Forelimb muscle (tissue), 1 donor: ENCODE measurements at places on chromosomes 2 and 18. TPM values are rescaled to one million over a fixed set of nuclear protein-coding genes. Genes with fewer than 3 reads are reported as not detected.

DNA sequence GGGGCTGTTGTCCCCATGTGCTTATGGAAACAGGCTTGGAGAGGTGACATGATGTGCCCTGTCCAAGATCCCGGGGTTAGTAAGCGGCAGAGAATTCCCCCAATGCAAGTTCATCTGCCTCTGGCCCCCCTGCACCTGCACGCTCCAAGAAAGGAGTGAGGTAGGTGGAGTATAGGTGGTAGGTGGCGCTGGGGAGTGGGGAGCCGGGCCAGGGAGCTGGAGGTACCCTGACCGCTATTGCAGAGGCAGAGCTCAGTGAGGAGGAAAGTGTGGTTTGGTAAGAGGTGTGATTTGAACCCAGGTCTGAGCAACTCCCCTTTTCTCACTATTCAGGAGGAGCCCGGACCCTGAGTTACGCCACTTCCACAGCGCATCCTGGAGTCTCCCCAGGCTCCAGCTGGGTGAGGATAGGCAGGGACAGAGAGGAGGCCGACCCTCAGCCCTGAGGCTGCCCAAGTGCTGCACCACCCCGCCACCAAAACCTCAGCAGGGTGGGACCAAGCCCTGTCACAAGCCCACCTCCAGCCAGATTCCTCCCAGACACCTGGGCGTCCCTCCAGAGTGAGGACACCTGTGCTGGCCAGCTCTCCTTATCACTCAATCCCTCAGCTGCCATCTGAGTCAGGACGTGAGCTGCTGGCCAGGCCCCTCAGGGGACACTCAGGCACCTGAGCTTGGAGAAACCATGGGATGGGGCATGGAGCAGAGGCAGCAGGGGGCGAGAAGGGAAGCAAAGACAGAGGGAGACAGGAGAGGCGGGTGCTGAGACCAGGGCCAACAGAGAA is 5.6 kb downstream of the HAAO start:
- DNase-seq = no peak

DNA sequence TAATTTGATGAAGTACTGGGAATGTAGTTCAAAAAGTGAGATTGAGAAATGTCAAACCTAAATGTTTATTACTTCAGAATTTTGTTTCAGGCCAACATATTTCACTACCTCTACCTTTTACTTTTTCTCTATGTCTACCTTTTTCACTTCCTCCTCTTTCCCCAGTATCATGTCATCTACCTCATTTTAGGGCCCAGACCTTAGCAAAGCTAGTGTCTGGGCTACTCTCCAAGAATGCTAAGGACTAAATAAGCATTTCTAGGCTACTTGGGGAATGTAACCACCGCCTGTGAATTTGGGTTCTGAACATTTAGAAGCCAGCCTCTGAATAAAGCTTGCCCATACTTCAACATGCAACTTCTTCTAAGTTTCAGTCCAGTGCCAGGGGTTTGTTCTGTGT is 330.4 kb downstream of the SLC4A3 start:
- no peak for DNase-seq

GRCh38 chr2:181977661-181978350 is 7.8 kb upstream of the PPP1R1C start:
- no peak for DNase-seq

DNA sequence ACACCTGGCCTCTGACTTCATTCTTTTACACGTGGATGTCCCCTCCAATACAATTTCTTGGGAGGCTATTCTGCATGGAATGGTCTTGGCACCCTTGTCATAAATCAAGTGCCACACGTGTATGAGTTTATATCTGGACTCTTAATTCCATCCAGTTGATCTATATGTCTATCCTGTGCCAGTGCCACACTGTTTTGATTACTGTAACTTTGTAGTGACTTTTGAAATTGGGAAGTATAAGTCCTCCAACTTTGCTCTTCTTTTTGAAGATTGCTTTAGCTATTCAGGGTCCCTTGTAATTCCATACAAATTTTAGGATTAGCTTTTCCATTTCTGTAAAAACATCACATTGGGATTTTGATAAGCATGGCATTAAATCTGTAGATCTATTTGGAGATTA is 43.5 kb downstream of the HS1BP3 start:
- DNase-seq = no peak

DNA sequence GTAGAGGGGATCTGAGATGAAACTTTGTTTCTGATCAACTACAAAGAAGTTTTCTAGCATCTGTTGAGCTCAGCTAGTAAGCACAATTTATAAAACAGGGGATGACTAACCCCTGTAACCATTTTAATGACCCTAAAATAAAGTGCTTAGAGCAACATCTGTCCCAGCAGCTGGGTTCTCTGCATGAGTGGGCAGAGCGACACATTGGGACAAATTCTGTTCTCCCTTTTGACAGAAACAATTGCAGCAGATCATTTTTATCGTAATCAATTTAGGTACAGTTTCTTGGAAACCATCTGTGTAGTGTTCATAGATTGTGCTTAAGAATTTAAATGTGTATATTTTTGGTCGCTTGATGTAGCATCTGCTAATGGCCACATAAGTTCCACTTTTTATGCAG is 678.0 kb downstream of the RNF144A start:
- DNase-seq = no peak

DNA sequence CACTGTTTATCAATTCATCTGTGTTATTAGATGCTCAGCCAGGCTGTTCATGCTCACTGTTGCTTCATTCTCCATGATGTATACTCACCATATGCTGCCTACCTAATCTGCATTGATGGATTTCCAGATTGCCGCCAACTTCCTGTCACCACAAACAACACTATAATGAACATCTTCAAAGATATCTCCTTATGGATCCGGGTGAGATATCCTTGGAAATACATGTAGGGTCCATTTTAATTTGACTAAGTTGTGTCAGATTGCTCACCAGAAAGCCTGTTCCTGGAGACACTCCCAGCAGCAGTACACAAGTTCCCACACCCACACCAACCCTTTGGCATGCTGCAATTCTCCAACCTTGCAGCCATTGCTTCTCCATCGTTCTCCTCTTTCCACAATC is 547.5 kb upstream of the TNP1 start:
- no peak for DNase-seq

DNA sequence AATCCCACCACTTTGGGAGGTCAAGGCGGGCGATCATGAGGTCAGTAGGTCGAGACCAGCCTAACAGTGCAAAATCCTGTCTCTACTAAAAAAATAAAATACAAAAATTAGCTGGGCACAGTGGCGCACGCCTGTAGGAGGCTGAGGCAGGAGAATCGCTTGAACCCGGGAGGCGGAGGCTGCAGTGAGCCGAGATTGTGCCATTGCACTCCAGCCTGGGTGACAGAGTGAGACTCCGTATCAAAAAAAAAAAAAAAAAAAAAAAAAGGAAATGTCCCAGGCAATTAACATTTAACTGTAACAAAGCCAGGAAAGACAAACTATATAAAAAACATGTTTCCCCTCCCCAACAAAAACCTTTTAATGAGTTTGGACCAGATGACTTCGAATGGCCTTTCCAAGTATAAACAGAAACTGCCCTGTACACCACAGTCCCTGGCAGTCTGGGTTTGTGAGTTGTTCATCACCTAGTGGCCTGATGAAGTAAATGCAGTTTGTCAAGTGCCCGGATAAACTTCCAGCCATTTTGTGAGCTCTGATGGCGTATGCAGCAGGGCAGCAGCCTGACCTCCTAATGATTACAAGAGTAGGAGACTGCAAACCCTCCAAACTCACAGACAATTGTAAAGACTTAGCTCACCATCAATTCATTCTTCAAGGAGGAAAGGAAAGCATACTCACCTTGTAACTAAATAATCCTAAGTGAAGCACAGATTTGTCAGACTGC is 16.6 kb upstream of the PCBP1 start:
- peak; percentile 80 for DNase-seq

DNA sequence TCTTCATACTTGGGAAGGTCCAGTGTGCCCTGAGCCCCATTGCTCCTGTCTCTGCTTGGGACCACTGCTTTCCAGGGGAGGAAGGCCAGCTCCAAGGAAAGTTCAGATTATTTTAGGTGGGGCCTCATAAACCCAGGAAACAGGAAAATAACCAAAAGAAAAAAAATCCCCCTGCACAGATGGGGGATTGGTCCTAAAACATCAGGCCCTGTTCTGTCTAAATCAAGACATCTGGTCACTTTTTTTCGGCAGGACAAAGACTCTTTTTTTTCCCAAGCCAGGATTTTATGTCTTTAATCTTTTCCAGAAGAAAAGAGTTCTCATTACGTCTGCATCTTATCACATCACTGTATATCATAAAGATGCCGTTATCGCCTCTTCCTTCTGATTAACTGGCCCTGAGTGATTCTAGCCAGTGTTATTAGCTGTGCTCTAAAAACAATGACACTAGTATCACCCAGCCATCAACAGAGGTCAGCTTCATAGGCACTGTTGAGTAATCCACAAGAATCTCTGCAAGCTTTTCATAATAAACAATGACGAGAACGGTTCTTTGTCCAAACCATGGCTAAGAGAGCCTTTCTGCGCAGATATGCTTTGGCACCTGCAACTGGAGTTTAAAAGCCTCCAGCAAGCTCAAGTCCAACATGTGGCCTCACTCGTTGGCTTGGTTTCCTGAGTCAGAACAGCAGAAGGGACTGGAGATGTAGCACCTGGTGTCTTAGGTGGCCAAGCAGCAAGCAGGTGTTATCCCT is 138.2 kb downstream of the VAPA start:
- DNase-seq = peak; percentile 87

DNA sequence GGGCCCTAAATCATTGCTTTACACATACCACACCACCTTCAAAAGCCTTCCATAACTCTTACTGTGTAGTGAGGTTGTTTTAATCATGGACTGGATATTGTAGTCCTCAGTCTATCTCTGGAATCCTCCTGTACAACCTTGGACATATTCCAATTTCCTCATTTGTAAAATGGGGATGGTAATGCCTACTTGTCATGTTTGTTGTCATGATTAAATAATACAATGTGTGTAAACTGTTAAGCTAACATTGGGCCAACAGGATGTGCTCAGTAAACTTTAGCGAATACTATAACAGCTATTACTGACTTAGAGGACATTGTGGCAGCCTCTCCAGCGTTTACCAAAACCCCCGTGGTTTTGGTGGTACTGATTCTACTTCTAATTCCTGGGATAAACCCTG is 74.7 kb upstream of the PTPRM start:
- no peak for DNase-seq

- DNase-seq = no peak
Measured at GRCh38 chr2:238910751-238911351, 63.0 kb downstream of the TWIST2 start.

DNA sequence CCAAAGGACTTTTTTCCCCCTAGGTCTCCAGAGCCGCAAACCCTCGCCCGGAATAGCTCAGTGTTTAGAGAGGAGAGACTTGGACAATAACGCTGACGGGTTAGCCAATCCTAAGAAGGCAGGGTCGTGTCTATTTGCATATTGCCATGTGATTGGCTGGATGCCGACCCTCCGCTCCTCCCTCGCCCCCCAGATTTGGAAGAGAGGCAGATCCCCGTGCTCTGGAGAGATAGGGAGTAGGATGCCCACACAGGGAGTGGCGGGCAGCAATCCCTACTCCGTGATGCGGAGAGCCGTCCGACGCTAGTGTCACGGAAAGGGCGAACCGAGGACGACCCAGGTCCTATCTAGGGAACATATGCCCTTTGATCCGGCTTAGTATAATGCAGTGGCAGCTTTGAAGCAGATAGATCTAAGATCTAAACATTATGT is 1.4 kb downstream of the WNT6 start:
- DNase-seq = peak; percentile 28

- DNase-seq = no peak
Measured at GRCh38 chr2:28713577-28714298, 37.9 kb upstream of the PPP1CB start.

DNA sequence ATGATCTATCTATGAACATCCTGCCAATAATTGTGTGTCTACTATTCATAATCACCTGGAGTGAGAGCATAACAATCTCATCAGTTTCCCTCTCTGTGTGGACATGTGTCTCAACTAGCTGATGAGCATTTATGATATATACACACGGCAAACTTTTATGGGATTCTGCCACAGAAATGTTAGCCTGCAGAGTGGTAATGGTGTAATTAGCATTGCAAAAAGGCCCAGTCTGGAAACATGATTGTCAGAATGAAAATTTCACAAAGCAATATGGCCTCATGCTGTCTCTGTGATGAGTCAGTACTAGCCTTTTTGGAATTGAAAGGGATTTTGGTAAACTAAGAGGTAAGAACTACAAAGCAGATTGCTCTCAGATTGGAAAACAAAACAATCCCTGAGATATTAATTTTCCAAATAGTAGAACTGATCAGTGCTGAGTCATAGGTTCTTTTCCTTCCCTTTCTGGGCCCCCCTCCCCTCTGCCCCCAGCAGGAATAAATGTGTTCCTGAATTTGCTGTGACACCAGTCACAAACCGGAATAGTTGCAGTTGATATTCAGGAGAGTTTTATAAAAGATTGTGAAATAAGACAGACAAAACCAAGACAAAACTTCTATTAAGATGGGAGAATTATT is 189.2 kb downstream of the OSR1 start:
- no peak for DNase-seq

GRCh38 chr2:169109502-169110409 is 40.4 kb downstream of the DHRS9 start:
- peak; percentile 31 for DNase-seq

DNA sequence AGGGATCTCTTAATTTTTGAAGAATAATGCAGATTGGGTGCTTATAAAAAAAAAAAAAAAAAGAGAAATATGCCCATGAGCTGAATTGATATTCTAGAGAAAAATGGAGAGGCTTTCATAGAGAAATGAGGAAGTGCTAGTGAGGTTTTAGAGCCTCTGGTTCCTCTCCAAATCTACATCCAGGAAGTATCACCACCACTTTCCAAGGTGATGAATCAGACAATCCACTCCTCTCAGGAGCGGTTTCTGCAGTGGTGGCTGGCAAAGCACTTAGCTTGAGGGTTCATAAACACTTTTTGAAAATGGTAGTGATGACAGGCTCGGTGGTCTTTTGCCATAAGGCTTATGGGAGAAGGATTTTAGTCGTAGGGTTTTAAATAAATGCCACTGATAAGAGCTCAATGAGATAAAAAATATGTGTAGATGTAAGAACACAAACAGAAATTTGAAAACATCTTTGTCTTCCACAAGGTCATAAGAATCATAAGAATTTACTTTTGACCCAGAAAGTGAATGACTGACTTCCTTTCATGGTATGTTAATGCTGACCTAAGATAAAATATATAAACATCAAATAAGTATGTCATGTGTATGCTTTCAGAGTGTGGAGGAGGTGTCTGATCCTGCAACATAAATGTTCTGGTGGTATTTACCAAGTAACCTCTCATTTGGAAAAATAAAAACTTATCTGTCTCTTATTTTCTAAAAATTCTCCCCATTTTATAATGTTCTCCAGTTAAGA is 42.1 kb upstream of the DSG1 start:
- no peak for DNase-seq

- no peak for DNase-seq
Measured at GRCh38 chr2:118134650-118135049, 46.4 kb downstream of the INSIG2 start.

COL3A1 gene
- polyA plus RNA-seq = 5,317 TPM

GNLY gene
- 0.99 TPM for polyA plus RNA-seq

CMPK2 gene
- polyA plus RNA-seq = 3.1 TPM

ID2 gene
- 27.6 TPM for polyA plus RNA-seq

ANTXR1 gene
- polyA plus RNA-seq = 123 TPM

CYP1B1 gene
- polyA plus RNA-seq = 1.7 TPM

MROH2A gene
- not detected for polyA plus RNA-seq

VWA3B gene
- 1.6 TPM for polyA plus RNA-seq

HTRA2 gene
- polyA plus RNA-seq = 28.8 TPM

TXNDC2 gene
- polyA plus RNA-seq = 0.05 TPM
